ENCODE measurements at places on chromosomes 12 and 14.

- no peak for DNase-seq
Measured at GRCh38 chr12:42511656-42512055, 77.9 kb downstream of the PRICKLE1 start.

DNA sequence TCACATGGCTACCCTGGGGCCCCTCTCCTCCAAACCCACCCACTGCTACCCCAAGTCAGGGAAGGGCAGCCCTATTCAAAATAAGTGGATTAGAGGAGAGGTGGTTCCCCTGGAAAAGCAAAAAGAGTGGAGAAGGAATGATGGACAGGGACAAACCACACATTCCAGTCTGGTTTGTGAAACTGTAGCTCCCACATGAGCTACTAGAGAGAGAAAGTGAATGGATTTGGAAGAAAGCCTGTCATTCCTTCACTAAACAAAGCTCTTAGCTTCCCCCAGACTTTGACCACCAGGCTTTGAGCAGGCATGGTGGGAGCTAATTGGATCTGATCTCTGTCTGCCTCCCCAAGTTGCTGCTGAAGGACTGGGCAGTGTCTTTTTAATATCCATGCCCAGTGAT lies 28.0 kb downstream of the CCDC63 start:
- no peak for DNase-seq

DNA sequence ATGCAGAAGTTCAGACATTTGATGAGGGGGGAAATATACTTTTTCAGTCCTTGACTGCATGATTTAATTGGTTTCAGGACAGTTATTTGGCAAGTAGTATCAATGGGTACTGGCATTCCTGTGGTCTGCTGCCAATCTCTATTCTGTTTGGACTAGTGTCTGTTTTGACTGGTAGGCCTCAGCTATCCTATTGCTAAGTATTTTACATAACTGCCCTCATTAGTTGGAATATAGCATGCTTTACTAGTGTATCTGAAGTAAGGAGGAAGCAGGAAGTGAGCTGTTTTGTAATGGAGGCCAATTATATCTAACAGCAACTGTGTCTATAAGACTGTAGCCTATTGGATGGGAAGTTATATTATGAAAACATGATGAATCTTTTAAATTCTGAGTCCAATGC lies 104.3 kb downstream of the FLRT2 start:
- DNase-seq: no peak

DNA sequence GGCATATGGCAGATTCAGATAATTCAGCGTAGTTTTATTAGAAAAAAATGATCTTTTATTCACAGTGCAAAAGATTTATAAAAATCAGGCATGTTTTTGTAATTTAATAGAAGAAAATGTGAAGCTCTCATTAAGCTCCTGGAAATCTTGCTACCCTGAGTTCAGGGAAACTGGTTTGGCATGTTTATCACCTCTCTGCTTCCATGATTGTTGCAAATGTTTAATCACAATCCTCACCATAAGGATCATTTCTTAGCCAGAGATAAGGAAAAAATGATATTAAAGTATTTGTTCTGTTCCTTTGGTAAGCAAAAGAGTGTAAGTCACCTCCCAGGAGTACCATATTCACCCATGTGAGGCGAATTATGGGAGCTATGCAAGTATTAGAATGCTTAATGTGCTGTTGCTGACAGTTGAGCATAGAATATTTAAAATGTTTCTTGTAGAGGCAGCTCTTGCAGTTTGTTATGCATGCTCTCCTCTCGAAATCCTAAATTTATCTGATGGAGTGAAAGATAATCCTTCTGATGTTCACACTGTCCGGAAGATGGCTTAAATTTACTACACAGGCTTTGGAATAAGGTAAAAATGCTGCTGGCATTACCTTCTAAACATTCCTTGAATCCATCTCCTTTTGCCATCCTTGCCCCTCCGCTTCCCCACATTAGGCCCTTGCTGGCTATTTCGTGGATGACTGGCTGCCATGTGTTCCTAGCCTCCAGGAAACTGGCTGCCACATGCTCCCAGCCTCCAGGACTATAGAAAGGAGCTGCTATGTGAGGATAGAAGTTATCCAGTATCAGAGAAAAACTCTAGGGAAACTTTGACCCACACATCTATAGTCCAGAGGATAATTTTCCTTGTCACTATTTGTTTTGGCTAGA lies 115.8 kb upstream of the CCDC198 start:
- no peak for DNase-seq

DNA sequence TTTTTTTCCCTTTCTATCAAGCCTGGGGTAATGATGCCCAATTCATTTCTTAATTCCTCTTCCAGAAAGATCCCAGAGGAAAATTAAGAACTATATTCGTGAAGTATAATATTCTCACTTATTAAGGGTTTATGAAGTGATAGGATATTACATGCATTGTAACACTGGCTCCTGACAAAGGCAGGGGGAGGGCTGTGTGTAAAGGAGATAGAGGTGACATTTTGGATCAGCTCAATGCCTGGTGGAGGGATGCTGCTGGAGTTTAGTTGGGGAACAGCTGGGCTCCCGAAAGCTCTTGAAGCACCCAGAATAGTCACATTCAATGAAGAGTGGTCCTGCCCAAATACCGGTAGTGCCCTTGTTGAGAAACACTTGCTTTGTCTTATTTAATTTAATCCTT lies 774 bp downstream of the SERPINA11 start:
- DNase-seq: peak; percentile 53

- peak; percentile 24 for DNase-seq
Measured at GRCh38 chr12:9243999-9244649, 35.9 kb upstream of the PZP start.
